Naive thymus-derived CD8-positive, alpha-beta T cell (primary cell): ENCODE measurements at places on chromosomes 2 and 18.
A peak's percentile ranks its signal among the peaks of the same experiment; 100 is the strongest.

- H3K4me3 ChIP-seq: no peak overlapping the region
- no peak for DNase-seq
- no peaks in the 10 kb centered on the region for H3K4me1 ChIP-seq
Measured at GRCh38 chr18:61535401-61535800, 202.2 kb downstream of the CDH20 start.

- H3K27ac ChIP-seq: no peak overlapping the region
- no peaks in the 10 kb centered on the region for H3K36me3 ChIP-seq
- DNase-seq: no peak
- peaks cover 3% of the 10 kb centered on the region for H3K4me1 ChIP-seq
- no peak overlapping the region for H3K4me3 ChIP-seq
Measured at GRCh38 chr2:207487650-207488311, 42.0 kb upstream of the CREB1 start.

DNA sequence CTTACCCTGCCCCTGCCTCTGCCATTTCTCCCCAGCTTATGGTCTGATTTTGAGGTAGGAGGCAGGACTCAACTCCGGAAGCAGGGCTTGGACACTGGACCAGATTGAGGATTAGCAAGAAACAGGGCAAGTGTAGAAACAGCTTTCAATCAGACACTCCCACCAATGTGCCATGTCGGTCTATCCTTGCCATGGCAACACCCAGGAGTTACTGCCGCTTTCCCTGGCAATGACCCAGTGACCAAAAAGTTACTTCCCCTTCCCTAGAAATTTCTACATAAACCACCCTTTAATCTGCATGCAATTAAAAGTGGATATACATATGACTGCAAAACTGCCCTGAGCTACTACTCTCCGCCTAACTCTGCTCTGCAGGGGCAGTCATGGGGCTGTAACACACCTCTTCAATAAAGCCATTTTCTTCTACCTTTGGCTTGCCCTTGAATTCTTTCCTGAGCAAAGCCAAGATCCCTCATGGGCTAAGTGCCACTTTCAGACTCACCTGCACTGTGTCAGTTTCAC is 156.7 kb downstream of the LPIN1 start:
- no peaks in the 10 kb centered on the region for H3K4me1 ChIP-seq
- H3K27me3 ChIP-seq: no peaks in the 10 kb centered on the region
- no peaks in the 10 kb centered on the region for H3K36me3 ChIP-seq
- no peak overlapping the region for H3K27ac ChIP-seq

- H3K4me3 ChIP-seq: no peak overlapping the region
- H3K27me3 ChIP-seq: no peaks in the 10 kb centered on the region
- H3K27ac ChIP-seq: no peak overlapping the region
- H3K4me1 ChIP-seq: no peaks in the 10 kb centered on the region
Measured at GRCh38 chr2:140808820-140809219, 1322.0 kb downstream of the LRP1B start.

GRCh38 chr18:74268175-74268574 is 23.6 kb downstream of the CYB5A start:
- no peak overlapping the region for H3K27ac ChIP-seq
- peaks cover 4% of the 10 kb centered on the region for H3K36me3 ChIP-seq
- no peak overlapping the region for H3K4me3 ChIP-seq
- no peak for DNase-seq

DNA sequence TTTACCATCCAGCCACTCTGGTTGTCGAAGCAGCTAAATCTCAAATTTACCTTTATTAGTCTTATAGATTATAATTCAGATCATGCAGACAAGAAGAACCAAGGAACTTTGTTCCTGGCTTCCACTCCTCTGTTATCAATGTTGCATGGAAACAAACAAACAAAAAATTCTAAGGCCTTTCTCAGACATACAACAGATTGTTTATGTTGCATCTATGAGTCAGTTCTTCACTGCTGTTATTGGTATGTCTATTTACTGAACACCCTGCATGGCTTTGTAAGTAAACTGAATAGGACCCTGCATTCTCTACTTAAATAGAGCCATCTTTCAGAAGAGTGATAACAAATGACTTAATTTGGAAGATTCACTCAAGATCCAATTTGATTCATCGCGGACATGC is 1.6 kb upstream of the ANKRD44 start:
- H3K36me3 ChIP-seq: no peaks in the 10 kb centered on the region
- peaks cover 25% of the 10 kb centered on the region for H3K4me1 ChIP-seq
- no peak overlapping the region for H3K4me3 ChIP-seq
- H3K27me3 ChIP-seq: no peaks in the 10 kb centered on the region

- H3K27ac ChIP-seq: no peak overlapping the region
- H3K27me3 ChIP-seq: peaks cover 12% of the 10 kb centered on the region
- no peak for DNase-seq
- H3K4me3 ChIP-seq: no peak overlapping the region
- no peaks in the 10 kb centered on the region for H3K36me3 ChIP-seq
Measured at GRCh38 chr2:110097506-110098220, 18.0 kb downstream of the MALL start.

- no peak overlapping the region for H3K4me3 ChIP-seq
- H3K27me3 ChIP-seq: no peaks in the 10 kb centered on the region
- H3K27ac ChIP-seq: no peak overlapping the region
- DNase-seq: no peak
- no peaks in the 10 kb centered on the region for H3K36me3 ChIP-seq
- no peaks in the 10 kb centered on the region for H3K4me1 ChIP-seq
Measured at GRCh38 chr2:126894082-126894481, 4.6 kb upstream of the TEX51 start.

- peaks cover 40% of the 10 kb centered on the region for H3K27me3 ChIP-seq
- H3K27ac ChIP-seq: no peak within 1 kb of the TSS
- peaks cover 16% of the 10 kb centered on the region for H3K4me1 ChIP-seq
- peak; percentile 54 for DNase-seq
- H3K36me3 ChIP-seq: peaks cover 3% of the 10 kb centered on the region
Measured at GRCh38 chr18:50194631-50195532, at the start of gene MYO5B. Gene MYO5B (minus strand): TSS chr18:50195147. CDS start chr18:50194793, 354 bp downstream.

DNA sequence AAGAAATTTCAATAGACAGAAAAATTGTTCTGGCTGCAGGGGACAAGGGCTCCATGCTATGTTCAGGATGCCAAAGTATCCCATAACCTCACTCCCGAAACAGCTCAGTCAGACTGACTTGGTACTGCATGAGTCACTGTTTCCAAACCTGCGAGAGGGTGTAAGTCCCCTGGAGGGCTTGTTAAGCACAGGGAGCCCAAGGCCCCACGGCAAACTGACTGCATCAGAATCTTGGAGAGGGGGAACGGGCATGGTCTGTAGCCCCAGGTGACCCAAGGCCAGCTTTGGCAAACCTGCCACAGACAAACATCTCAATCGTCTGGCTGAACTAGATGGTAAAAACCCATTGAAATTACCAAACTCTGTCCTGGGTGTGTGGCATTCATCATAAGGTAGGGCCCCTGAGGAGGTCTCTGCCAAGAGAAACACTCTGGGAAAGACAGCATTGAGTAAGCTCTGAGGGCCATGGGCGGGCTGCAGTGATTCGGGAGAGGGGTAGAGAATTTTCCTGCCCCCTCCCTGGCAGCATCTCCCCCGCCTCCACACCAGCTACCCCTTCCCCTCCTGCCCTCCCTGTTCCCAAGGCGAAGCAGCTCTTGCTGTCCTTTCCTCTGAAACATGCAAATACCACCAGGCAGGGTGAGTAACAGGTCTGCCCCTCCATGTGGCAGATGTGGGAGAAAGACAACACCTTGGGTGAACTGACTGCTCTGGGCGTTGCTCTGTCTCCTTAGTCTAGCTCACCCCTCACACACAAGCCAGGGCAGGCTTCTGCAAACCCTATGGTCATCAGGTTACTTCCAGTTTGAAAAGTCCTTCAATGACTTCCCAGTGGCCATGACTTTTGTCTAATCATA is 274.7 kb upstream of the SIX2 start:
- DNase-seq: no peak
- H3K4me3 ChIP-seq: no peak overlapping the region
- H3K4me1 ChIP-seq: no peaks in the 10 kb centered on the region
- H3K36me3 ChIP-seq: no peaks in the 10 kb centered on the region

DNA sequence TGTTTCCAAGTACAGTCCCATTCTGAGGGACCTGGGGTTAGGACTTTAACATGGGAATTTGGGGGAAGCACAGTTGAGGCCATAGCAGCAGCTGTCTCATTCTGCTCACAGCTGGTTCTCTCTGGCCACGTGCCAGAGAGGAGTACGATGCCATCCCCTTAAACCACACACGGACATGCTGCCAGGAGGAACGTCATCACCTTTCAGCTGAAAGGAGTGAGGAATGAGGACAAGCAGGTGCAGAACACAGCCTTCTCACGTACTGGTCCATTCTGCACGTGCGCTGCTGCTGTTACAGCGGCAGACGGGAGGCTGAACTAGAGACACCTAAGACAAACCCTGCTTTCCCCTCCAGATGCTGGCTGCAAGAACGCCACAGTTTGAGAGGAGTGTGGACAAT is 33.5 kb downstream of the ODC1 start:
- H3K4me1 ChIP-seq: peaks cover 32% of the 10 kb centered on the region
- H3K4me3 ChIP-seq: no peak overlapping the region
- no peak for DNase-seq
- H3K27me3 ChIP-seq: no peaks in the 10 kb centered on the region

DNA sequence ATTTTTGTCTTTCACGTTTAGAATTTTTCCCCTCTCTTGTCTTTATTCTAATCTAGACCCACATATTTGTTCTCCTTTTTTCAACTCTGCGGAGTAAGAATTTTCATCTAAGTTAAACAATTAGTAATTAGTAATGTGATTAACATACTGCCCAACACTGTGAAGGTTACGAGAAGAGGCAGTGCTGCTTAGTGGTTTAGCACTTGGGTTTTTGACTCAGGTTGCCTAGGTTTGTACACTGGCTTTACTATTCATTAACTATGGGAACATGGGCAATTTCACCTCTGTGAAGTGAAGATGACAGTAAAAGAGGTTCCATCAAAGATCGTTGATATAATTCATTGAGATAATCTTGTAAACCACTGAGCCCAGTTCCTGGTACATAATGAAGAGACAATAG is 82.2 kb upstream of the PNPT1 start:
- no peak for DNase-seq
- no peak overlapping the region for H3K4me3 ChIP-seq
- H3K4me1 ChIP-seq: no peaks in the 10 kb centered on the region
- H3K27ac ChIP-seq: no peak overlapping the region
- peaks cover 12% of the 10 kb centered on the region for H3K27me3 ChIP-seq

GRCh38 chr2:220215785-220216184 is 588.4 kb downstream of the SLC4A3 start:
- no peak overlapping the region for H3K4me3 ChIP-seq
- no peaks in the 10 kb centered on the region for H3K36me3 ChIP-seq
- no peaks in the 10 kb centered on the region for H3K4me1 ChIP-seq
- no peak for DNase-seq
- H3K27me3 ChIP-seq: no peaks in the 10 kb centered on the region

DNA sequence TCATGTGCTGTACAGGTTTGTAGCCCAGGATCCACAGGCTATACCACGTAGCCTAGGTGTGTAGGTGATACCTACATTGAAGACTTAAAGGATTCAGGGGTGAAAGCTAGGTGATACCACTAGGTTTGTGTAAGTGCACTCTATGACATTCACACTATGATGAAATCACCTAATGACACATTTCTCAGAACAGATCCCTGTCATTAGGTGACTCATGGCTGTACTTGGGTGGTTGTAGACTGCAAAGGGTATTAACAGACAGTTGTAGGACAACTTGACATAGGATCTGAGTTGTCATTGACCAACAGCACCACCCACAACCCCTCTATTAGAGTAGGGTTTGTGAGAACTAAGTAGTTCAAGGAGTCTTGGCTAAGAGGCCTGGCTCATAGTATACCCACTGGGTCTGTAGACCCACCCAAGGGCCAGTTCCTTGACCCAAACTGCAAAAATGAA is 27.7 kb upstream of the SMCHD1 start:
- H3K36me3 ChIP-seq: no peaks in the 10 kb centered on the region
- peak overlapping the region; percentile 20 for H3K27ac ChIP-seq

- peaks cover 30% of the 10 kb centered on the region for H3K36me3 ChIP-seq
- DNase-seq: no peak
- H3K4me1 ChIP-seq: peaks cover 10% of the 10 kb centered on the region
- no peak overlapping the region for H3K4me3 ChIP-seq
Measured at GRCh38 chr18:3083766-3084165, 70.8 kb upstream of the LPIN2 start.

DNA sequence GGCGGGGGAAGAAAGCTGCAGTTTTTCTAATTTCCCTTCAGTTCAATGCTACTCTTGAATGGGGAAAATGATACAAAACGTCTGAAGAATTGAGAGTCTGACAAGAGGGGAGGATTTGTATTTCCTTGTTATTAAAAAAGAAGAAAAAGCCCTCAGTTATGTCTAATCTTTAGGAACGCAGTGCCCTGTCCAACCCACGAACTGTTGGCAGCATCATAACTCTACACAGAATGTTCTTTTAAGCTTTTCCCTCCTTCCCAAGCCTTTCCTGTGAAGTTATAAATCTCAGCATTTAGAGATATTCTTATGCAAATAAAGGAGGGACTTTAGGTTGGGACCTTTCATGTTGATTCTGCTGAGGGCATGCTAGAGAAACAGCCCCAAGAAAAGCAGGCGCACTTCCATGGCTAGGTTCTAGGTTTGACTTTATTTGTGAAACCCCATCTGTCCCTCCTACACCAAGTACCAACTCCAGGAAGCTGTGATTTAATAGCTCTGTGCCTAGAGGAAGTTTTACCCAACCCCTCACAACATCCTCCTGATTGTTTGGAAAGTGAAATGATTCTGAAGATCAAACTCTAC is 288.6 kb downstream of the SETBP1 start:
- H3K4me3 ChIP-seq: no peak overlapping the region
- H3K4me1 ChIP-seq: no peaks in the 10 kb centered on the region
- DNase-seq: no peak
- H3K36me3 ChIP-seq: no peaks in the 10 kb centered on the region
- H3K27me3 ChIP-seq: no peaks in the 10 kb centered on the region
- no peak overlapping the region for H3K27ac ChIP-seq

DNA sequence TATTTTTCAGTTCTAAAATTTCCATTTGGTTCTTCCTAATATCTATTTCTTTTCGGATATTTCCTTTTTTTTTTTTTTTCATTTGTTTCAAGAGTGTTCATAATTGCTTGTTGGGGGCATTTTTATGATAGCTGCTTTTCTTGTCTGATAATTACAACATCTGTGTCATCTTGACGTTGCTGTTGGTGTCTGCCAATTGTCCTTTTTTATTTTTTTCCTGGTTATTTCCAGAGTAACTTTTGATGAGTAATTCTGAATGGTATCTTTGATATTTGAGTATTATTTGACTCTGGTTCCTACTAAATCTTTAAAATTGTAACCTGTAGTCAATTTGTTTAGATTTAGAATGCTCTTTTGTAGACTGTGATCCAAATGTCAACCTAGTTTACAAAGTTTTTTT is 51.3 kb upstream of the CHRNA1 start:
- no peak overlapping the region for H3K4me3 ChIP-seq
- H3K27me3 ChIP-seq: no peaks in the 10 kb centered on the region
- H3K27ac ChIP-seq: no peak overlapping the region
- no peak for DNase-seq
- H3K4me1 ChIP-seq: peaks cover 4% of the 10 kb centered on the region
- no peaks in the 10 kb centered on the region for H3K36me3 ChIP-seq

- peak; percentile 13 for DNase-seq
- no peaks in the 10 kb centered on the region for H3K36me3 ChIP-seq
- H3K27me3 ChIP-seq: peaks cover 45% of the 10 kb centered on the region
- H3K4me1 ChIP-seq: peaks cover 25% of the 10 kb centered on the region
- H3K4me3 ChIP-seq: peak overlapping the region; percentile 93
Measured at GRCh38 chr2:118223511-118223991, 135.3 kb downstream of the INSIG2 start.
